Activated CD8-positive, alpha-beta memory T cell treated with anti-CD3 and anti-CD28 coated beads for 4 hours (primary cell): ENCODE measurements at places on chromosomes 4 and X.

GRCh38 chr4:158581161-158581560, 59.5 kb downstream of the RXFP1 start:
- DNase-seq: no peak

DNA sequence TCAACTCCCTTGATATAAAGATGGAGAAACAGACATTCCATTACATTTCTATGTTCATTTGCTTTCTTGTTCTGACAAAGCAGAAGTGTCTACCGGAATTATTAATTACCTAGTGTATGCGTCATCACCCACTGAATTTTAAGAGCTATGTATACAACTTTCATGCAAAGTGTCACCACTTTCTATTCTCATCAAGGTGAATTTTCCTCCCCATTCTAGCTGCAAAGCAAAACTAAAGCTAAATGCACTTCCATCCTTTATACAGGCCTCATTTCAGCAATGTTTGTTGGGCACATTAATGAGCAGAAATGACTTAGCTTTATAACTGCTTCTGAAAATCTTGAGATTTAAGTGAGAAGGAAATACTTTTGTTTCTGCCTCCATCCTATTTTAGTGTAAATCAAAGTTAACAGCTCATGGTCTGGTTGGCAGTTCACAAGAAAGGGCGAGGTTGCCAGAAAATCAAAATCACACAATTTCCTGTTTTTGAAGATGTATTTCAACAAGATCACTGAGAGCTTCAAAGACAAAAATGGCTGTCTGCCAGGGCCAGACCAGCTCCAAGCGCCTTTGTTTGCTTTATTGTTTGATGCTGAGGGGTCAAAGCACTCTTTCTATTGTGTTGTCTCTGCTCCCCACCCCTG, 7.2 kb upstream of the FAM9C start:
- DNase-seq: no peak

- no peak for DNase-seq
These were observed 148.0 kb downstream of the STIM2 start for GRCh38 chr4:27008679-27009078.

- DNase-seq: no peak
These were observed 73.6 kb upstream of the TBC1D9 start for GRCh38 chr4:140829825-140830224.

GRCh38 chrX:8919801-8920200, 114.1 kb downstream of the FAM9B start:
- DNase-seq: no peak

GRCh38 chr4:75514949-75515612, 808 bp downstream of the THAP6 start:
- DNase-seq: no peak

GRCh38 chrX:155065035-155065734, 5.8 kb downstream of the CMC4 start:
- no peak for DNase-seq

DNA sequence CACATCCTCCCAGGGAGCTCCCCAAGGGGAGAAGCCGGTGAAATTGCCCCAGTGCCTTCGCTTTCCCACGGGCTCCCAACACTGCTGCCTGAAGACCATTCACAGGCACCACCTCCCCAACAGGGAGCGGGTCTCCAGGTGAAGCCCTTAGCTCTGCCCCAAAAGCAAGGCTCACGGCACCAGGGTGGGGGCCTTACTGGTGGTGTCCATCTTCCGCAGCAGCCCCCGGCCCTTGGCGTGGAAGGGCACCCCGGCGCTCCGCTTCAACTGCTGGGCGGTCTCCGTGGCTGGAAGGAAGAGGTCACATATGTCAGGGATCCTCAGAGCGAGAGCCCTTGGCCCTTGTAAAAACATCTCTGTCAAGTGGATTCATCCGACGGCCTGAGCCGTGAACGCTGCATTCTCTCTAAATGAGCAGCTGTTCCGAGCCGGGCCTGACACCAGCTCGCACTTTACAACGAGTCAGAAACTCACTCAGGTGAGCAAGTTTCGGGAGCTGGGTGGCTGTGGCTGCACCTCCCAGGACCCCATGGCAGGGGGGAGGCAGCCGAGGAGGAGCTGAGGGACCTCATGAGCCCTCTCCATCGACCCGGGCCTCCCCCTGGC, 20.9 kb downstream of the NELFA start:
- no peak for DNase-seq

- DNase-seq: no peak
These were observed 187.3 kb upstream of the CXCL13 start for GRCh38 chr4:77418333-77418732.

DNA sequence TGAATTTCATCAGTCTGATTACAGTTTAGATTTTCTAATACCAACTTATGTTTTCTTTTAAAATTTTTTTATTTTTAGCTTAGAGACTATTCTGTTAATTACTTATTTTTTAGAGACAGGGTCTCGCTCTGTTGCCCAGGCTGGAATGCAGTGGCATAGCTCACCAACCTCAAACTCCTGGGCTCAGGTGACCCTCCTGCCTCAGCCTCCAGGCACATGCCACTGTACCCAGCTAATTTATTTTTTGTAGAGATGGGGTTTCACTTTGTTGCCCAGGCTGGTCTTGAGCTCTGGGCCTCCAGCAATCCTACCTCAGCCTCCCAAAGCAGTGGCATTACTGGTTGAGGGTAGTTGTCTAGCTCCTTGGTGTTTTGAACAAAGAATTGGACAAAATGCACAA, 102.0 kb downstream of the KLHL8 start:
- no peak for DNase-seq

- DNase-seq: no peak
These were observed 884.9 kb upstream of the PCDH10 start for GRCh38 chr4:132264176-132264575.

GRCh38 chr4:110676241-110676640, 53.4 kb upstream of the PITX2 start:
- DNase-seq: no peak

- DNase-seq: no peak
These were observed 165.0 kb downstream of the RAPGEF2 start for GRCh38 chr4:159267869-159268285.

DNA sequence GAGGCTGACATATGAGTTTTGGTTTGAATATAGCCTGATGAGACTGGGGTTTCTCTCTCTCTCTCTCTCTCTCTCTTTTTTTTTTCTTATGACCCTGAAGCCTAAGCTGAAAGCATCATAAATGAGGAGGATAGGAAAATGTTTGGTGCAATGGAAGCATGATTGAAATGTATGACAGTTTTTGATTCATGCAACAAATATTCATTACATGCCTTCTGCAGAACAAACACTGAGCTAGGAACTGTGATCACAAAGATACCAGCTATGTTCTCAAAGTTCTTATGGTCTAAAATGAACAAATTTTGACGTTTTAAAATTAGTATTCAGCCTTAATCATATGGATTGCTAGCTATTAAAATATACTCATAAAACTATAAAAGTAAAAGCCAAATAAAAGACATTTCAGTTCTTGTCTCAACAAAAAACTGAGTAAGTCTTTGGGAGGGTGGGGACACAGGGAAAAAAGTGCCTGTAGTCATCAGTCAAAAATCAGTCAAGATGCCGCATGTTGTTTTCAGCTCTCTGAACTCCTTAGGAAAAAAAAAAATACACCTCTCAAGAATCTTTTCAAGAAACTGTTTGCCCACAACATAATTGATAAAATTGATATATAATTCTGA, 57.2 kb downstream of the NKX6-1 start:
- no peak for DNase-seq

GRCh38 chr4:76979236-76979635, 29.7 kb downstream of the SEPTIN11 start:
- DNase-seq: no peak

DNA sequence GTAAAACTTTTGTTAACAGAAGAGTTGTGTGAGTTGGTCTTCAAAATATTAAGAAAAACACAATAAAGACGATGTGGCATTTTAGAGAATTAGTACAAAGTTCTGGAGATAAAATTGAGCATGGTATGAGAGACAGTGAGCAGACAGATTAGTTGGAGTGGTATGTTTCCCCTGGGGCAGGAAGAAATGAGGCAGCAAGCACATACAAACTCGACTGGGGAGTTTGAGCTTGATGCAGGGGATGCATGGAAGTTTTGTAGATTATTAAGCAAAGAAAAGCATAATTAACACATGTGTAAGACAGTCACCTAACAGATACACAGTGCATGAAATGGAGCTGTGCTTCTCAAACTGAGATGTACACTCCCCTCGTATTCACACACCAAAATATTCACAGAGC, 58.1 kb upstream of the IL2 start:
- no peak for DNase-seq

- DNase-seq: no peak
These were observed 59.3 kb downstream of the MAD2L1 start for GRCh38 chr4:120007191-120007871.
